ENCODE measurements at places on chromosomes 5 and 9.

DNA sequence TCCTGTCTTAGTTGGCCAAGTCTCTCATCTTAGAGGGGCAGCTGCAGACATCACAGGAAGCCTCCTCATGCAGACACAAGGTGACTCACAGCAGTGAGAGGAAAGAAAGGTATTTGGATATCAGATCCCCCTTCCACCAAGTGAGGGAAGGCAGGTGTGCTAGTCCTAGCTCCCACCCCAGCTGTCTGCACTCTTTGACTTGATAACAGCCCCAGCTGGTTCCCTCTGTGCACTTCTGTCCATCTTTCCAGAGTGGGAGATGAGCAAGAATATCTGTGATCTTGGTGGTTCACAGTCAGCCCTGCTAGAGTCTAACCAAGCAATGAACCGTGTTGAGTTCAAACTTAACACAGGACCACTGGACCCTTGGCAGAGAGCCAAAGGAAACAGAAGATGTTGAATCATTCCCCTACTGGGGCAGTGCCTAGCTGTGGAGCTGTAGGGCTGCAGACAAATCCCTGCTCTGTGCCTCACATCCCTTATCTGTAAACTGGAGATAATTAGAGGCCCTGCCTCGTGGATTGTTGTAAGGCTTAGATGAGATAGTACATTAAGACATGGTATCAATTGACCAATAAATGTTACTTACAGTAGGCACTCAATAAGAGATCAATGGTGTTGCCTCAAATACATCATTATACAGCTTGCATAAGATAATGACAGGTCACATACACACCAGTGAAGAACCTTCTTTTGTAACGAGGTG is 39.1 kb downstream of the SH3RF2 start:
- H3K36me3 ChIP-seq = no peaks in the 10 kb centered on the region
- no peak overlapping the region for H3K27ac ChIP-seq
- no peak for DNase-seq
- H3K4me1 ChIP-seq = no peaks in the 10 kb centered on the region
- no peak overlapping the region for H3K4me3 ChIP-seq

- no peaks in the 10 kb centered on the region for H3K36me3 ChIP-seq
- peak overlapping the region; percentile 17 for H3K4me3 ChIP-seq
- H3K27ac ChIP-seq = peak overlapping the region; percentile 83
- H3K4me1 ChIP-seq = peaks cover 19% of the 10 kb centered on the region
- no peaks in the 10 kb centered on the region for H3K27me3 ChIP-seq
- DNase-seq = peak; percentile 33
These were observed 38.3 kb downstream of the FAM78A start for GRCh38 chr9:131237931-131238401.

GRCh38 chr5:172064766-172065165 is 58.3 kb upstream of the FBXW11 start:
- H3K27ac ChIP-seq = no peak overlapping the region
- H3K27me3 ChIP-seq = no peaks in the 10 kb centered on the region
- H3K4me1 ChIP-seq = peaks cover 8% of the 10 kb centered on the region
- H3K36me3 ChIP-seq = no peaks in the 10 kb centered on the region
- DNase-seq = no peak

DNA sequence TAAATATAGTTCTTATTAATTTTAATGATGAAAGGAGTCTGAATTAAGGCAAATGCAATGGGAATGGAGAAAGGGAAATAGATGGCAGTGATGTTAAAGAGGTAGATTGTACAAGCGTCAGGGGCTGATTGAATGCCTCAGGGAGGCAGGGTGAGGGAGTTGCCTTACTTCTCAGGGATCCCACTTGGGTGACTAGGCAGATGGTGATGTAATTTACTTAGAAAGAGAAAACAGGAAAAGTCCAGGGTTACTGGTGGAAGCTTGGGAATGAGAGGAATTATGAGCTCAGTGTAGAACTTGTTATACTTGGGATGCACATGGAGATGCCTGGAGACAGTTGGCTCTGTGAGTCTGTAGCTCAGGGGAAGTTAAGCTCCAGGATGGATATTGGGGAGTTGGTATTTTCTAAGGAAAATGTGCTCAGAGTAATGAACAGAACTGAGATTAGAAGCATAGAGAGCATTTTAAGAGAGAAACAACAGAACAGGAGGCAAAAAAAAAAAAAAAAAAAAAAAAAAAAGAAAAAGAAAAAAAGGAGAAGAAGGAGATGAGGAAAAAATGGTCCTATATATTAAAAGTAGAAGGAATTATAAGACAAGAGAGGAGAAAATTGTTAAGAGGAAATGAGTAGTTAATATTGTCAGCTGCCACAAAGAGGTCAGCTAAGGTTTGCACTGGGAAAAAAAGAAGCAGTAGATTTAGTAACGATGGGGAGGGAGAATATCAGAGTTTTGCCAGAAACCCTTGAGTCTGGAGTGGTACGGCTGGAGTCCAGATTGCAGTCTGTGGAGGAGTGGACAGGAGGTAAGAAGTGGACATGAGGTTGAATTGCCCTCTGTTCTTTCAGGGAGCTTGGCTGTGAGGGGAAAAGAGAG is 88.0 kb upstream of the ELL2 start:
- H3K36me3 ChIP-seq = no peaks in the 10 kb centered on the region
- H3K4me3 ChIP-seq = no peak overlapping the region
- H3K27ac ChIP-seq = no peak overlapping the region
- no peaks in the 10 kb centered on the region for H3K27me3 ChIP-seq

- no peaks in the 10 kb centered on the region for H3K4me1 ChIP-seq
- no peak overlapping the region for H3K4me3 ChIP-seq
- no peak for DNase-seq
- H3K27ac ChIP-seq = no peak overlapping the region
These were observed 123.5 kb upstream of the COL5A1 start for GRCh38 chr9:134518004-134518606.

Data from left lung (tissue), 14 donors.